ENCODE measurements at places on chromosomes 1 and 21.

- no peak for DNase-seq
Measured at GRCh38 chr21:45306832-45307571, 19.3 kb upstream of the POFUT2 start.

GRCh38 chr1:164602101-164602422 lies 43.1 kb downstream of the PBX1 start:
- no peak for DNase-seq

GRCh38 chr1:170284951-170285350 lies 139.2 kb downstream of the NTMT2 start:
- no peak for DNase-seq

DNA sequence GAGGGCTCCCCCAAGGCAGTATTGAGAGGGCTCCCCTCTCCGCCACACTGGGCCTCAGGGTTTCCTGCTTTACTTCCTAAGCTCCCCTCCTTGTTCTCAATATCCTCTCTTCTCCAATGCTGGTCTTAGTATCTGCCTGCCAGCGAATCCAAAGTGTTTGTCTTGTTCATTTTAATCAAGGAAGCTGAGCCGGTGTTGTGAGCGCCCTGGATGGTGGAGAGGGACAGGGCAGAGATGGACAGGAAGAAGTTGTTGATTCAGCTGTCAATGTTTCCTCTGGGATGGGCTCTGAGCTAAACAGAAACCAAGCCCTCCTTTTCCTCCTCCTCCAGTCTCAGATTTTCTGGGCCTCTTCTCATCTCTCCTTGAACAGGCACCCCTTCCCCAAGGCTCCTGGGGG lies 5.4 kb downstream of the OLFML3 start:
- no peak for DNase-seq

DNA sequence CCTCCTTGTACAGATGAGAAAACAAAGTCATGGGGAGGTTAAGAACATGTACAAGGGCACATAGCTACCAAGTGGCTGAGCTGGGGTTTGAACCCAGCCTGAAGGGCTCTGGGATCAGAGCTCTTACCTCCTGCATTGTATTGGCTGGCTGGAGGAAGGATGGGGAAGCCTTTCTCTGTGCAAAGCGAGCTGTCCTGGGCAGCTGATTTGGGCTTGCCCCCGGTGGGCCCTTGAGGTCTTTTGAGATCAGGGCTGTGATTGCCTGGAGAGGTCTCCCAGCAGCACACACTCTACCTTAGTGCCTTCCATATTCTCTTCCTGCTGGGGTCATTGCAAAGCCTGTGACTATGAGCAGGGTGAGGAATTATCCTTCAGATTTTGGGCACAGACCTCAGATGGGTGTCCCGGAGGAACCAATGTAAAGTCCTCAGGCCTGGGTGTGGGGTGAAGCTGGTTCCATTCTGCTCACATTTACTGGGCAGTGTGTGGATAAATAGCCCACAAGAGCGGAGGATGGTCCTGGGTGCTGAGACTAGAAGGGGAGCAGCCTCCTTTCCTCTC lies 53.3 kb upstream of the EPS8L3 start:
- no peak for DNase-seq

DNA sequence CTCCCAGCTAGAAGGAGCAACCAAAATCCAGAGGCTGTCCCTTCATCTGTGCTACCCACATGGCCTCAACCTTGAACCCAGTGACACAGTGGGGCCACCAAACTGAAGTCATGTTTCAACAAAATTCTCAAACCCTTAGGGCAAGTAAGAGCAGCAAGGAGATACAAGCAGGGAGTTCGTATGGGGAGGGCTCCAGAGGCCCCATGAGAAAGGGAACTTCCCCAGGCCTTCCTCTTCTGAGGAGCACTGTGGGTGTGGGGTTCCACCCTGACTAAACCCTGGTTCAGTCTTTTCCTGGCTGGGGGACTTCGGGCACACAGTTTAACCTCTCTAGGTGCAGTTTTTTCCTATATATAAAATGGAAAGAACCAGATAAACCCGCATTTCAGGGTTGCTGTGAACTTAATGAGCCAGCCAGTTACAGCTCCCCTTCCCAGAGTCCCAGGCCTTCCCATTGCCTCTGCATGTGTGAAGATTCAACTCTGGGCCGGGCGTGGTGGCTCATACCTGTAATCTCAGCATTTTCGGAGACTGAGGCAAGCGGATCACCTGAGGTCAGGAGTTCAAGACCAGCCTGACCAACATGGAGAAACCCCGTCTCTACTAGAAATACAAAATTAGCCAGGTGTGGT lies 8.0 kb upstream of the THEMIS2 start:
- DNase-seq, result no peak

- no peak for DNase-seq
Measured at GRCh38 chr1:33348676-33349080, 27.8 kb upstream of the A3GALT2 start.

DNA sequence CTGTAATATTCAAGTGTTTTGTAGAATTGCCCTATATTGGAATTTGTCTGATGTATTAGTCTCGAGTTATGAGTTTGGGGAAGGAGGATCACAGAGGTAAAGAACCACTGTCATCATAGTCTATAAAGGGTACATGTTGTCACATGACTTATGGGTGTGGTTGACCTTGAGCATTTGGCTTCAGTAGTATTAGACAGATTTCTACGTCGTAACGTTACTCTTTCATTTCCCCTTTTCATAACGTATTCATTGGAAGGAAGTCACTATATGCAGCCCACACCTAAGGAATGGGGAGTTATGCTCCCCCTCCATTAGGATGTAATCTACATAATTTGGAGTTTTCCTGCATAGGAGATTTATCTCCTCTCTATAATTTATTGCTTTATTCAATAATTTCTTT lies 110.1 kb upstream of the VAV3 start:
- no peak for DNase-seq

GRCh38 chr21:36730291-36731281 lies 31.7 kb downstream of the SIM2 start:
- no peak for DNase-seq

- DNase-seq, result no peak
Measured at GRCh38 chr21:44583800-44584147, 3.4 kb upstream of the KRTAP10-5 start.

GRCh38 chr1:43395523-43395922 lies 5.8 kb downstream of the SZT2 start:
- DNase-seq, result no peak

- no peak for DNase-seq
Measured at GRCh38 chr1:169877800-169878491, 15.8 kb downstream of the SCYL3 start.

DNA sequence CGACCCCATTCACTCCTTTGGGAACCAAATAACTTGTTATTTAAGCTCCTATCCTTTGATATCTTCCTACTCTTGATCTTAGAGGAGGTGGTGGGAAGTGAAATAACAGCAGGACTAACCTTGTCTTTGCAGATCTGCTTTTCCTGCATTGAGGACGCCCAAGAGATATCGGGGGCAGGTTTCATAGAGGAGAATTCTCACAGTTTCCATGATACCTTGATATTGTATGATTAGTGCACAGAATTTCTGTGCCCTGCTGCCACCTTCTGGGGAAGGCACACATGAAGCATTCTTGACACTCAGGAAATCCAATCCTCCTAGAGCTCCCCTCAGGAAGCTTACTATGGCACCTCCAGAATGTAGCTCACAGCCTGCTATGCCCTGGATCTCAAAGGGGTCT lies 1.6 kb downstream of the CD1B start:
- DNase-seq, result no peak
